ENCODE measurements at places on chromosomes 6 and 20. TPM values are rescaled to one million over a fixed set of nuclear protein-coding genes. Genes with fewer than 3 reads are reported as not detected.

Gene SLC17A2
- total RNA-seq: not detected

Gene DDO
- not detected for total RNA-seq

- H3K4me3 ChIP-seq: no peak overlapping the region
- no peaks in the 10 kb centered on the region for H3K4me1 ChIP-seq
- H3K36me3 ChIP-seq: no peaks in the 10 kb centered on the region
- H3K27ac ChIP-seq: no peak overlapping the region
These were observed 59.6 kb upstream of the ESR1 start for GRCh38 chr6:151747896-151748295.

GRCh38 chr6:107509506-107509905, 19.6 kb downstream of the SOBP start:
- no peaks in the 10 kb centered on the region for H3K4me1 ChIP-seq
- no peak for DNase-seq
- H3K36me3 ChIP-seq: no peaks in the 10 kb centered on the region

GRCh38 chr20:5822569-5822968, 72.4 kb downstream of the SHLD1 start:
- no peaks in the 10 kb centered on the region for H3K27me3 ChIP-seq
- no peak for DNase-seq
- no peaks in the 10 kb centered on the region for H3K4me1 ChIP-seq
- H3K27ac ChIP-seq: no peak overlapping the region
- no peak overlapping the region for H3K4me3 ChIP-seq

Gene TMEM170B
- total RNA-seq: 2.1 TPM

DNA sequence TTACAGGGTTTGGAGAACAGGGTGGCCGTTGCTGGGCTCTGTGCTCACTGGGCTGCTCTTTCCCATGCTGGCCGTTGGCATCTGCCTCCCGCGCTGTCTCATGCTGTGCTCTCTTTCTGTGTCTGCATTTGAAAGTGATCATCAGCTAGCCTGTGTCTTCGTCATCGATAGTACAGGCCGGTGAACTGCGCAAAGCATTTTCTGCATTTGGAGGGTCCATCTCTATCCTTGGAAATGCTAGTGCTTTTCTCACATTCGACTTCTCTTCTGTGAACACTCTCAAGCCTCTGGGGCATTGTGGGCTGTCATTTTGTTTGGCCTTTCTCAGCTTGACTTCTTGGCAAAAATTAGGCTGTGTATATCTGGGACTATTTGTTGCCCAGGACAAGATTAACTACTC, 6.8 kb upstream of the SNHG17 start:
- no peaks in the 10 kb centered on the region for H3K27me3 ChIP-seq
- peaks cover 12% of the 10 kb centered on the region for H3K4me1 ChIP-seq
- no peak overlapping the region for H3K27ac ChIP-seq
- H3K4me3 ChIP-seq: no peak overlapping the region
- no peaks in the 10 kb centered on the region for H3K36me3 ChIP-seq

GRCh38 chr6:24357336-24358218, at the start of gene DCDC2:
TSS of gene DCDC2 (minus strand) at chr6:24358059. CDS start at chr6:24357750, 309 bp downstream.
- peak within 1 kb of the TSS; percentile 44 for H3K4me3 ChIP-seq
- peak; percentile 41 for DNase-seq
- no peak within 1 kb of the TSS for H3K27ac ChIP-seq
- H3K27me3 ChIP-seq: no peaks in the 10 kb centered on the region

DNA sequence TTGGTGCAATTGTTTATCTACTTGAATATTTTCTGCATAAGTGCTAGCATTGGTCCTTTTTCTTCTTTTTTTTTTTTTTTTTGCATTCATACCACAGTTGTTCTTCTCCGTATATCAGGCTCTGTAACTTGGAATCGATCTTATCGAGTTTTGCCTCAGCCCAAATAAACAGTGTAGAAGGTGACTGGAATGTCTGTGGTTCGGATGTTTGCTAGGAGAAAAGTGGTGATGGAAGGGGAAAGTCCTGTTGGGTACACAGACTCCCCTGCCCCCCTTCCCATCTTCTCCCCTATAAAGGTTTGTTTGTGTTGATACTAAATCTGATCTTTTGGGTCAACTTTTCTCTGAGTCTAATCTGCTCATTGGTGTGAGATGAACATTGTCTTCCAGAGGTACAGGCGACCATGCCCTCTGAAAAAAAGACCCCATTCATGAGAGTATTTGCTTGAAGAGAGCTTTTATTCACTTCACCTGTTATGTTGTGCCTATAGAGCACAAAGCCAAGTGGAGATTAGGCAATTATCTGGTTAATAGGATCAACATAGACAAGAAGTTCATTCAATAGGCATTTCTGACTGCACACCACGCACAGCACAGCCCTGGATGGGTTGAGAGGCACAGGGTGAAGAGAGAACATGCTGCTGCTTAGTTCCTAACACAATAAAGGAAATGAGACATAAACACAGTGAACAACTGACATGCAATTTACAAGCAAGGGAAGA, 620.0 kb downstream of the PKHD1 start:
- H3K27me3 ChIP-seq: no peaks in the 10 kb centered on the region
- no peak overlapping the region for H3K4me3 ChIP-seq
- no peaks in the 10 kb centered on the region for H3K4me1 ChIP-seq
- no peak for DNase-seq

Gene CLVS2
- not detected for total RNA-seq

DNA sequence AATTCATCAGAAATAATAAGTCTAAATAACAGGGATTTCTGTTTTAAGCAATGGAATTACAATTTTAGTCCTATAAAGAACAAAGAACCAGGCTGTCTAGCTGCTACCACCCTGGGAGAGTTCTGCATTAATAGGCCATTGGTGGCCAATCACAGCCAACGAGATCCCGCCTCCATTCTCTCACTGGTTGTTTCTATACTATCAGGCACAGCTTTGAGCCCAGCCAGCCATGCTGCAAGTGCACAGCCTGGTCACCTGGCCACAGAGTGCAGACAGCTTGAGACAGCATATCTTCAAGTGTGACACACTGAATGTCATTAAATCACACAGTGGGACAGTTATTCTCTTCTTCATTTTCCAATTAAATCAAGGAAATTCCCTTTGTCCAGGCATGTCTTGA, 16.1 kb upstream of the RAB22A start:
- no peak for DNase-seq
- H3K4me1 ChIP-seq: no peaks in the 10 kb centered on the region
- no peaks in the 10 kb centered on the region for H3K27me3 ChIP-seq
- H3K4me3 ChIP-seq: no peak overlapping the region
- no peaks in the 10 kb centered on the region for H3K36me3 ChIP-seq
- no peak overlapping the region for H3K27ac ChIP-seq

DNA sequence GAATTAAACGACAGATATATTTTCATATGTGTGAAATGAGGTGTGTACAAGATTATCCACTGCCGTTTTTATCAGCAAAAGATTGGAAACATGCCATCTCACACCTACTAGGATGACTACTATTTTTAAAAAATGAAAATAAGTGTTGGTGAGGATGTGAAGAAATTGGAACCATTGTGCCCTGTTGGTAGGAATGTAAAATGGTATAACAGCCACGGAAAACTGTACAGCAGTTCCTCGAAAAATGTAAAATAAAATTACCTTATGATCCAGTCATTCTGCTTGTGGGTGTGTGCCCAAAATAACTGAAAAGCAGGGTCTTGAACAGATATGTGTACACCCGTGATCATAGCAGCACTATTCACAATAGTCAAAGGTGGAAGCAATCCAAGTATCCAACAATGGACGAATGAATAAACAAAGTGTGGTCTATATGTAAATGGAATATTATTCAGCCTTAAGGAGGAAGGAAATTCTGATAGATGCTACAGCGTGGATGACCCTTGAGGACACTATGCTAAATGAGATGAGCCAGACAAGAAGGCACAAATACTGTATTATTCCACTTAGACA, 27.0 kb upstream of the CCN5 start:
- H3K27ac ChIP-seq: no peak overlapping the region
- peaks cover 9% of the 10 kb centered on the region for H3K27me3 ChIP-seq
- DNase-seq: no peak
- H3K4me1 ChIP-seq: peaks cover 11% of the 10 kb centered on the region

Gene UBD
- not detected for total RNA-seq

Gene SNAP91
- not detected for total RNA-seq

DNA sequence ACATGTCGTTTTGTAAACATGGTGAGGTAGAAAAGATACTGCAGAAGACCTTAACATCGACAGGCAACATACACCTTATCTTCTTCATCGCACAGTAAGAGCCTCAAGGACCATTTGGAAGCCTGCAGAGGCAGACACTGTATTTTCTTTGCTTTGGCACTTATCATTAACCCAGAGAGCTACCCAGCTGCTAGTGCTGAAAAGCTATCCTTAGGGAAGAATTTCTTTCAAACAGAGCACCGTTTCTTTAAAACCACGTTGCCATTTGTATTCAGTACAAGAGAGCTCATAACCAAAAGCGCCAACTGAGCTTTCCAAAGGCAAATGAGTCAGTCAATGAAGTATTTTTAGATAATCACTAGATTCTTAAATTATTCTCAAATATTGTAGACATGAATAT, 306.6 kb downstream of the EPM2A start:
- no peaks in the 10 kb centered on the region for H3K4me1 ChIP-seq
- H3K27ac ChIP-seq: no peak overlapping the region
- no peaks in the 10 kb centered on the region for H3K27me3 ChIP-seq
- no peak for DNase-seq
- no peak overlapping the region for H3K4me3 ChIP-seq
- no peaks in the 10 kb centered on the region for H3K36me3 ChIP-seq

- H3K36me3 ChIP-seq: no peaks in the 10 kb centered on the region
- H3K4me3 ChIP-seq: no peak overlapping the region
- DNase-seq: no peak
- H3K27me3 ChIP-seq: no peaks in the 10 kb centered on the region
- H3K4me1 ChIP-seq: no peaks in the 10 kb centered on the region
- H3K27ac ChIP-seq: no peak overlapping the region
These were observed 28.9 kb upstream of the MTRF1L start for GRCh38 chr6:153031335-153031955.

- H3K27ac ChIP-seq: no peak overlapping the region
- DNase-seq: no peak
- H3K4me1 ChIP-seq: no peaks in the 10 kb centered on the region
These were observed 9.6 kb downstream of the CLDN20 start for GRCh38 chr6:155273431-155273830.

- no peaks in the 10 kb centered on the region for H3K36me3 ChIP-seq
- H3K27me3 ChIP-seq: no peaks in the 10 kb centered on the region
- no peak for DNase-seq
- no peak overlapping the region for H3K4me3 ChIP-seq
- H3K4me1 ChIP-seq: no peaks in the 10 kb centered on the region
- no peak overlapping the region for H3K27ac ChIP-seq
These were observed 123.5 kb downstream of the LAMP5 start for GRCh38 chr20:9637889-9638288.

GRCh38 chr20:47220161-47220582, 136.3 kb downstream of the ZMYND8 start:
- peaks cover 80% of the 10 kb centered on the region for H3K36me3 ChIP-seq
- H3K4me1 ChIP-seq: no peaks in the 10 kb centered on the region
- H3K4me3 ChIP-seq: no peak overlapping the region
- DNase-seq: peak; percentile 18

DNA sequence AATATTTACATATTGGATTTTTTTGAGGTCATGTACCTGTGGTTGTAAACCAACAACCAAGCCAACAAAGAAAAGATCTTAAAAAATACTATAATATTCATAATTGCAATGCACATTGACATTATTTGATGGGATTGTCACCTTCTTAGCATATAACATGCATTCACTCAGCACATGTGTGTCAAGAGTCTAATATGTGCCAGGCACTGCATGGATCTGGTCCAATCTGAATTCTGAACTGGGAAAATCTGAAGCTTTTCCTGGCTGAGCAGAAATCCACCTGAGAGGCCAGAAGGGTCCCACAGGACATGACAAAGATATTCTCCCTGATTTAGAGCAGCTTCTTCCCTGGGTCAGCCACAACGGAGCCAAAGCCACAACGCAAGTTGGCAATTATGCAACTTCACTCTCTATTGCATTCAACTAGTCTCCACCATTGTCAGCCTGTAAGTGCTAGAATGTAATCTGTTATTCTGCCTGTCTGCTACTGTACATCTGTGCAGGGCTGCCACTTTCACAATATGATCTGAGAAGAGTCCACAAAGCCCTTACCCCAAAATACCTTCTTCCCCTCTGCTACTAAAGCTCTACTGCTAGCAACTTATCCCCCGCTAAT, 17.0 kb upstream of the DDO start:
- H3K4me1 ChIP-seq: no peaks in the 10 kb centered on the region
- H3K4me3 ChIP-seq: no peak overlapping the region
- no peak overlapping the region for H3K27ac ChIP-seq
- DNase-seq: no peak
- no peaks in the 10 kb centered on the region for H3K36me3 ChIP-seq

GRCh38 chr6:33987531-33988021, 158.3 kb downstream of the GRM4 start:
- H3K36me3 ChIP-seq: no peaks in the 10 kb centered on the region
- no peak overlapping the region for H3K27ac ChIP-seq
- H3K4me3 ChIP-seq: no peak overlapping the region
- peaks cover 7% of the 10 kb centered on the region for H3K4me1 ChIP-seq
- no peaks in the 10 kb centered on the region for H3K27me3 ChIP-seq

Data from T-cell (primary cell).